ENCODE measurements at places on chromosomes 2 and 18.

DNA sequence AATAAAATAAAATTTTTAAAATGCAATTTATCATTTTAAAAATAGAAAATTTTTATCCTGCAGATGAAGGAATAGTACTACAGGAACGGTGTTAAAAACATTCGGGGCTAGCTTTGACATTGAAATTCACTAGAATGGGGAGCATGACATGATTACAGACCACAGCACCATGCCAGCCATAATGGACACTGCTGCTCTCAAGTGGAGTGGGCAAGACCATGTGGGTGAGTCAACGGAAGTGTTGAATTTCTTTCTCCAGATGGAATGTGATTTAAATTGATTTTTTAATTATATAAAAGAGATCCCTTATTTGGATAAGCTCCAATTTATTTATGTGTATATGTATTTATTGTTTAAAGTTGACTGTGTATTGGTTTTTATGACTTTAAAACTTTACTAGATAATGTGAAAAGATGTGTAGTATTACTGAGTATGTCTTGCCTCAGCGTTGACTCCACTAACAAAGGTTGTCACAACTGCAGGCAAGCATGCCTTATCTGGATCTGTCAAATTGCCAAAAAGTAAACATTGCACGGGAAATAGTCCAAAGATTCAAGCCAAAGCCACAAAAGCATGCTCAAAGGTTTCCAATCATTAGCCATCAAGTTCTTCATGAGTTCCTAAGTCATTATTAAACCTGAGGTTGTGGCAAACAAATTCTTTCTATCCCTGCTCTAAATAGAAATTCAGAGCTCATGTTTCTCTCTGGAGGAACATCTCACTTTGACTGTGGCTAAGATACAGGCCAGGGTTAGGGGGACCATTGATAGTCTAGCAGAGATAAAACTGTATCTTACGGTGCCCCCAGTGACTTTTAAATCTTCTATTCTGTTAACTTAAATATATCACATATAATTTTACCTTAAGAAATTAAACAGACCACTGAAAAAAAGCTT, 536.9 kb downstream of the TMX3 start:
- DNase-seq = no peak

DNA sequence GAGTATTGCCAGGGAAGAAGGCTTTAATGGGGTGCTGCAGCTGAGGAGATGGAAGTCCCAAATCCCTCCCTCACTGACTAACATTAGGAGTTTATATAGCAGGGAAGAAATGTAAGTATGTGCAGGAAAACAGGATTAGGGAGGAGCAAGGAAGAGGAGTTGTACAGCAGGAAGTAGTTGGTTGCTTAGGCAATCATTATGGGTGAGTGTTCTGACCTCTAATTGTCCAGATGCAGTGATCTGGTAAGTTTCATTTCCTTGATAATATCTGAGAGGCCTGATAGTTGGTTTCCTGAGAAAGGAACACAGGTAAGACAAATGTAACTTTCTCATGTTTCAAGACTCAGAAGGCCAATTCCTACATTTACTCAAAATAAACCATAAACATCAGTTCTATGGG, 331.9 kb upstream of the GULP1 start:
- no peak for DNase-seq

DNA sequence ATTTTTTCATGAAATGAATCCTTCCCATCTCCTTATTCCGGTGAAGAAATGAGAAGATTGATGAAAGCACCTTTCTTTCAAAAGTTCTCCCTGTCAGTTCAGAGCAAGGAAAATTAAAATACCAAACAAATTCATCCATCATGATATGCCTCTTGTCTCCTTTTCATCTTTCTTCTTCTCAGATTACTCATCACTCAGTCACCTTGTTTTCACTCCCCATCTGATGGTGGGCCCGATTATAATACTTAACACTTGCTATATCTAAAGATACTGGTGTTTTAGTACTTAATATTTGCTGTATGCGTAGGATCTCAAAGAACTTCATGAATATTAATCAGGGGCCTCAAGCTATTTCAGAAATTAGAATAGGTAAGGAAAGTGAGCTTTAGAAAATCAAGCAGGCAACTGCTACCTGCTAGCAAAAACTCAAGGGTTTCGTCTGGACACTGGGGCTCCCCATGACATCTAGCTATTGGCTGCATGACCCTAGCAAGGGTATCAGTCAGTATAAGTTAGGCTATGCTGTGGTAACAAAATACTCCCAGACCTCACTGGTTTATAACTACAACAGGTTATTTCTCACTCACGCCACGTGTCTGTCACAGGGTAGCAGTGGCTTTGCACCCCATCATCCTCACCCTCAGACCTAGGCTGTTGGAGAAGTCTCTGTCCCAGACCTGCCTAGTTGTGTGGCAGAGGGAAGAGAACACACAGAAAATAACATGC, 39.0 kb upstream of the RNF152 start:
- DNase-seq = no peak

DNA sequence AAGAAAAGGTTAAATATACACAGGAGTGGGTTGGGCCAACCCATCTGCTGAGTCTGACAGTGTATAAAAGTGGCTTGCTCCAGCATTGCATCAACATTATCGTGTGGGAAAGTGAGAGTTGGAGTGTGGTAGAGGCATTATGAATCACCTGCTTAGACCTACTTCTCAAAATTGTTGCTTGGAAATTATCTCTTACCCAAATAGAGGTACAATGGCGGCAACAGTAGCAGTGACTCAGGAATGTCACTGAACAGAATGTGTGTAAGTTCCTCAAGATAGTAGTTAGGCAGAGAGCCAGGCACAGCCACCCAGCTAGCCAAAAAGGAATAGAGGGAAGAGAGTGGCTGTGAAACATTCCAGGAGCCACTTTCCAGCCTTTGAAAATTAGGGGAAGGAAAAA, 616.0 kb downstream of the NUP35 start:
- no peak for DNase-seq

DNA sequence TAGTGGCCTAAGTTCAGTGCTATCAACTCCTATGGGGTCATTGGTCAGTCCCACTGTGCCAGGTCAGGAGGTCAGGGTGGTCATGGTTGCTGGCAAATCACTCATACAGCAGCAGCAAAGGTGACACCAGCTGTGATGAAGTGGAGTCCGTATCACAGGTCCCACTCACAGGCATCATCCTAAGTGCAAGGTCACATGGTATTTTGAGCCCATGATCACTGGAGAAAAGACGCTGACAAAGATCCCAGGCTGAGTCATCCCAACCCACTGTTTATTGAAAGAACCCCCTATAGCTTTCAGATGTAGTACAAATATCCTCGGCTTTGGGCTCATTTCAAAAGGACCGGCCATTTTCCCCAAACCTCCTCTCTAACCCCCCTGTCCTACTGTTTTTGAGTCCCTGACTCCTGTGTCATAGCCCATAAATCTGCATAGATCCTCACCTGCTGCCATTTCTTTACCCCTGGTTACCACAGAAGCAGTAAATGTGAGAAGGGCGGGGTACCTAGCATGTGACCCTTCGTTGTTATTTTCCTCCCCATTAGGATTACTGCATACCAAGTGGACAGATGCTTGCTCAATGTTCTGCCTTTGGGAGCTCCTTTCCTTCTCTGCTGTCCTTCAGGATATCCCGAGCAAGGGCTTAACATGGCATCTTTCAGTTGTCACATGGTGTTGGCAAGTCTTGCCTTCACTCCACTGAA, 107.7 kb downstream of the COL6A3 start:
- DNase-seq = no peak

- DNase-seq = no peak
These were observed 27.1 kb upstream of the PUM2 start for GRCh38 chr2:20377741-20378140.

Data from stimulated activated CD8-positive, alpha-beta memory T cell treated with anti-CD3 and anti-CD28 coated beads, Interleukin-2, amount 100 ng/mL, for 1 hour (primary cell).